ENCODE measurements at places on chromosomes 4 and X.

DNA sequence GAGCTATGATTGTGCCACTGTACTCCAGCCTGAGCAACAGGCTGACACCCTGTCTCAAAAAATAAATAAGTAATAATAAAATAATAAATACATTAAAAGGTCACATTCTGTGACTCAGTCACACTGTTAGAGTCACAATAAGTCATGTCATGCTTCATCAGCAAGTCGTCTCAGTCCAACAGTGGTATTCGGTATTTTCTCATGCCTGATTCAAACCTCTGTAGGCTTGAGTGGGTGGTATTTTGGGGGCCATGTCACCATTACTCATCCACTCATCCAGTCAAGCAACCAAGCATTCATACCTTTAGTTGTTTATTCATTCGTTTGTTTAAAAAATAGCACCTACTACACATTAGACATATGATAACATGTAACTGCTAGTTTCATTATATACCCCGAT, 46.9 kb downstream of the SUPT20HL2 start:
- peak; percentile 48 for DNase-seq

DNA sequence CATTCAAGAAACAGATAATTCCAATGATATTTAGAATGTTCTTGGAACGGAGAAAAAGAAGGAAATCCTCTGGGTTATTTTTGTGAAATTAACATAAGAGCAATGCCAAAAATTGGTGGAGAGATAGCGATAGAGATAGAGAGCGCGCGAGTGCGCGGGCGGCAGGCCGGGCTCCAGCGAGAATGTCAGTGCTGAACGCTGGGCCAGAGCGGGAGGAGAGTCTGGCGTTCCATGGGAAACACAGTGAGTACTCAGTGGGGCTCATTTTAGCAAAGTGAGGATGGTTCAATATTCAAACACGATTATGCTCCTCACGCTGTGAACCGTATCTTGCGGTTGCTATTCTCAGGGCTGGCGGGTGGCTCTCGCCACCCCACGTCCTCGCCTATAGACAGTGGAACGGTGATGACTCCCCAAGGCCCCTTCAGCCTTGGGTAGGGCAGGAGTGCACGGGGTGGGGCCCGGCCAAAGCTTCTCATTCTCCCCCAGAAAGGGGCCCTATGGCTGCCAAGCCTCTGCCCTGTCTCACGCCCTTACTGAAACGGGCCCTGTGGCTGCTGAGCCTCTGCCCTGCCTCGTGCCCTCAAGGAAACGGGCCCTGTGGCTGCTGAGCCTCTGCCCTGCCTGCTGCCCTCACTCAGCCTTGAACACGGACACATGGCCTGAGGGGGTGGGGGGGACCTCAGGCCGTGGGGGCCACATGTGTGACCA, 16.9 kb downstream of the CPLX1 start:
- DNase-seq = no peak

GRCh38 chr4:60019180-60019579, 1180.9 kb upstream of the ADGRL3 start:
- no peak for DNase-seq

- peak; percentile 92 for DNase-seq
These were observed 11.9 kb downstream of the EDNRA start for GRCh38 chr4:147492761-147493160.

- no peak for DNase-seq
These were observed 103.3 kb downstream of the MGST2 start for GRCh38 chr4:139768896-139769295.

All from fibroblast of skin of right biceps (primary cell).